Nasal cavity respiratory epithelium epithelial cell of viscerocranial mucosa (primary cell): ENCODE measurements at places on chromosomes 16 and 17. TPM values are rescaled to one million over a fixed set of nuclear protein-coding genes. Genes with fewer than 3 reads are reported as not detected.

The PLA2G10 gene
- 0.34 TPM in 1 of 2 replicates, not detected in the other for total RNA-seq

The GGNBP2 gene
- 80.0 and 96.0 TPM in 2 replicates for total RNA-seq

The PPP1R1B gene
- total RNA-seq, result under 0.01 TPM in 1 of 2 replicates, not detected in the other

The C16orf74 gene
- total RNA-seq, result 51.1 and 111 TPM in 2 replicates

The ZNF287 gene
- 2.1 and 3.3 TPM in 2 replicates for total RNA-seq

The NPIPA3 gene
- 0.34 and 1.1 TPM in 2 replicates for total RNA-seq

The FOXN1 gene
- under 0.01 and 0.14 TPM in 2 replicates for total RNA-seq

The TEKT3 gene
- total RNA-seq, result not detected in 2 replicates

The SULT1A3 gene
- total RNA-seq, result 1.0 and 1.9 TPM in 2 replicates

The OGFOD3 gene
- 21.9 and 28.2 TPM in 2 replicates for total RNA-seq

The VMP1 gene
- 184 and 215 TPM in 2 replicates for total RNA-seq

The HCRT gene
- total RNA-seq, result not detected in 2 replicates

The VPS25 gene
- 52.1 and 66.3 TPM in 2 replicates for total RNA-seq

The ZNF469 gene
- under 0.01 and 1.9 TPM in 2 replicates for total RNA-seq

The ACSM5 gene
- not detected in 2 replicates for total RNA-seq

The TBC1D3K gene
- total RNA-seq, result 0.21 TPM in 1 of 2 replicates, not detected in the other

The ATP2C2 gene
- 26.7 and 50.7 TPM in 2 replicates for total RNA-seq

The ZFP3 gene
- total RNA-seq, result 1.0 and 1.6 TPM in 2 replicates

The MYH8 gene
- total RNA-seq, result not detected in 2 replicates

The C16orf95 gene
- 1.9 and 2.1 TPM in 2 replicates for total RNA-seq

The PPP1R27 gene
- total RNA-seq, result not detected in 2 replicates

The FBXW10B gene
- total RNA-seq, result 1.0 and 3.8 TPM in 2 replicates

The CCL16 gene
- total RNA-seq, result not detected in 2 replicates

The CASKIN1 gene
- 0.34 and 1.6 TPM in 2 replicates for total RNA-seq

The KRTAP4-1 gene
- not detected in 2 replicates for total RNA-seq

The AGRP gene
- not detected in 2 replicates for total RNA-seq

The GDPD3 gene
- total RNA-seq, result 1.8 and 3.8 TPM in 2 replicates

The ZNF75A gene
- 25.6 and 36.6 TPM in 2 replicates for total RNA-seq

The BAIAP3 gene
- 0.34 and 0.78 TPM in 2 replicates for total RNA-seq

The PDILT gene
- not detected in 2 replicates for total RNA-seq

The VAMP2 gene
- total RNA-seq, result 3.8 and 4.4 TPM in 2 replicates

The ABHD15 gene
- 4.8 and 9.7 TPM in 2 replicates for total RNA-seq

The NPIPA8 gene
- total RNA-seq, result 0.64 TPM in 1 of 2 replicates, not detected in the other

The FOXO3B gene
- 2.1 and 3.0 TPM in 2 replicates for total RNA-seq

The STAT5B gene
- 14.0 and 18.5 TPM in 2 replicates for total RNA-seq

The HSD17B2 gene
- total RNA-seq, result 45.8 and 73.8 TPM in 2 replicates

The MYL11 gene
- total RNA-seq, result not detected in 2 replicates

The MT4 gene
- not detected in 2 replicates for total RNA-seq

The ZNF423 gene
- total RNA-seq, result under 0.01 and 0.14 TPM in 2 replicates
